ENCODE measurements at places on chromosomes 13 and 19.

- no peak for DNase-seq
These were observed 6.8 kb downstream of the SIRT6 start for GRCh38 chr19:4175669-4175931.

DNA sequence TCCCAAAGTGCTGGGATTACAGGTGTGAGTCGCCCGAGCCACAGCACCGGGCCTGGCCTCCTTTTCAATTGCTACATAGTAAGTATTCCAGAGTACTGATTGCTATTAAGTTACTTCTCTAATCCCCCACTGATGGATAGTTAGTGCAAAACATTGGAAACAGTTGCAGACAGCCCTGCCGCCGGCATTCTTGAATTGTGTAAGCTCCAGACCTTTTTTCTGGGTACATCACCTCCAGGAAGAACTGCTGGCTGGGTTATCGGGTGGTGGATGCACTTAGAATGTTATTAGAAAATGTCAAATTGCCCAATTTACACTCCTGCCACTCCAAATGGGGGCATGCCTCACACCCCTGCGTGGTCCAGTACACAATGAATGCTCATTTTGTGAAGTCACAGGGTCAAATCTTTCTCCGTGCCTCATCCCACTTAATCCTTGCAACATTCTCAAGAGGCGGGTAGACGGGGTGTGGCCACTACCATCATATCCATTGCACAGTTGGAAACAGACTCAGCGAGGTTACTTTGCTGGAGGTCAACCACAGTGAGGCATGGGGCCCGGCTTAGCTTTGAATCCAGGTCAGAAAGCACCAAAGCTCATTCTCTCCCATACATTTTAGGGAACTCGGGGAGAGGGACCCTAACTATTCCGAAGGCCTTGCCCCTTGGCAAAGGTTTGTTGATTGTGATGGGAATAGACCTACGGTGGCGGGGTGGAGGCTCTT lies 1.0 kb upstream of the KDM4B start:
- DNase-seq = no peak

GRCh38 chr19:2097203-2097885 lies 629 bp downstream of the IZUMO4 start:
- DNase-seq = no peak

- DNase-seq = no peak
These were observed 220.4 kb upstream of the HTR2A start for GRCh38 chr13:47117268-47117667.

DNA sequence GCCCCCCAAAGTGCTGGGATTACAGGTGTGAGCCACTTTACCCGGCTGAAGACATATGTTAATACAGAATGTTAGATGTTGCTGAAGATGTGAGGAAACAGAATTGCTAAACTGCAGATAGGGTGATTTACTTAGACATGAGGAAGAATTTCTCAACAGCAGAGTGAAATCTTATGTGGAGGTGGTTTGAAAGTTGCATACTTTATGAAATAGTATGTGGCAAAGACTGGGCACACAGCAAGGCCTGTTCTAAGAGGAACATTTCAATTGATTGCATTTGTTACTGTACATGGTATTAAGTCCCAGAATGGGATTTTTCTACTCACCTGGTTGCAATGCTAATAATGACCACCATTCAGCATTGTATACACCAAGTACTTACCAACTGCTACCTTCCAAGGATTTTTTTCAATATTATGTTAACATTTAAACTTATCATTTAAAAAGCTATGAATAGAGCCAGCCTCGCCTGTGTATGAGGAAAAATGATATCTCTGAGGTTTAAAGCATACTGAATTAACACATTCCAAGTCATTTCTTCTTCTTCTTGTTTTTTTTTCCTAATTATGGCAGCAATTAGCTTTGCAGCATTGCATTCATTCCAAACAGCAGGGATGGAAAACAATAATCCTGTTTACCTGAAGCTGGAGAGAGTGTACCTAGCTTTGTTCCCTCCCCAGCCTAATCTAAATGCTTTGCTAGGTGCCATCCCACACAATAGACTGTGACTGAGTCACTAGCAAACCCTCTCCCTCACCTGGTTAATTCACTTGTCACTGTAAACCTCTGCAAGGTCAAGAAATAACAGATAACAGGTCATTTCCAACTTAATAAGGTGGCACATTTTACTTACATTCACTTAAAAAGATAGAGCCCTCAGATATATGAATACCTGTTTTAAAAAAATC lies 19.4 kb upstream of the KLF5 start:
- DNase-seq = no peak

DNA sequence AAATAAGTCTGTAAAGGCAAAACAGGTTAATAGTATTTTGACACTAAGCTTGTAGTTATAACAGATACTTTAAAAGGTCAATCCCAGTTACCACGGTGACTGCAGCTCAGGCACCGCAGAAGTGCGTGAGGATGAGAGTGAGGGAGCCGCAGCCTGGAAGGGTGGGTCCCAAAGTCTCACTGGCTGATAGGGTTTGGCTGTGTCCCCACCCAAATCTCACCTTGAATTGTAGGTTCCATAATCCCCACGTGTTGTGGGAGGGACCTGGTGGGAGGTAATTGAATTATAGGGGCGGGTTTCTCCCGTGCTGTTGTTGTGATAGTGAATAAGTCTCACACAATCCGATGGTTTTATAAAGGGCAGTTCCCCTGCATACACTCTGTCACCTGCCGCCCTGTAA lies 40.0 kb upstream of the GAS6 start:
- DNase-seq = no peak

GRCh38 chr13:72507416-72508199 lies 219.8 kb downstream of the MZT1 start:
- DNase-seq = no peak

- DNase-seq = no peak
These were observed 699.0 kb downstream of the GPC5 start for GRCh38 chr13:92097337-92097903.

Data from hypothalamus (tissue), 51 donors.